ACHN (cell line): ENCODE measurements at places on chromosomes 6 and 20.
A peak's percentile ranks its signal among the peaks of the same experiment; 100 is the strongest.

- peak; percentile 93 for DNase-seq
Observed at GRCh38 chr20:43584448-43585136, 6.1 kb upstream of the IFT52 start.

DNA sequence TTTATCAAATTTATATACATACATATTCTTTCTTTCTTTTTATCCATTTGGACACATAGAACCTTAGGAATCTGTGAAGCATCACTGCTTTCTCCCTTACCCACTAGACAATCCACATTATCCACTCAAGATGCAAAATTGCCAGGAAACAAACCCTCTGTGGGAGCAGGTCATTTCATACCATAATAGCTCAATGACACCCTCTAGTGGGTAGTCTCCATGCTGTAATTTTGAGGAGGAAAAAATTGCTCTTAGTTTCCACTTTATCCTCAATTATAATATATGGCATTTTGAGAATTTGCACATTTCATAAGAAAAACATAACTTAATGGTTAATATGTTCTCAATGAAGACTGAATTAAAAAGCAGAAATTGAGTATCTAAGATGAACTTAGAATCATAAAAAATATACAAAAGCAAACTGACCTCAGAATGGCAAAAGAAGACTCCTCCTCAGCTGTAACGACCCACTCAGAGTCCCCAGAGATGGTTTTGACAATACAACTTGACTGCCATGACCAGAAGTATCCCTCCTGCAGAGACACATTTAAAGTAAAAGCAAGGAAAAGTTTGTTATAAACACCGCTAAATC lies 164.1 kb downstream of the FRK start:
- peak; percentile 38 for DNase-seq

GRCh38 chr6:143766185-143766553 lies 77.0 kb upstream of the LTV1 start:
- no peak for DNase-seq

GRCh38 chr6:47674673-47675072 lies 23.7 kb upstream of the ADGRF4 start:
- no peak for DNase-seq

DNA sequence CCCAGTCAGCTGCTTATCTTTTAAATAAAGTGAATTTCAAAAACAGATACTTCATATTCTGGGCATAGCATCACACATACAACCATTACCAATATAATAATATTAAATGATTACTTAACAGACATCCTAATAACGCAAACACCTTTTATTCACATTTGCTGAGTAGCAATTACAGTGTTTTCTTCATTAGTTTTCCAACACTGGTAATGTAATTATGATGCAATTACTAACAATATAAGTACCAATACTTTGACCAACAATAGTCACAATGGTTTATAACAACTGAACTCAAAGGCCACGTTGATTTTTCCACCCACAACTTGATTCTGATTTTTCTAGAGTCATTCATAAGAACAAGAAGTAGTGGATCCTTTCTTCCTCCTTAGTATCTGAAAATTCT lies 104.1 kb downstream of the MYB start:
- no peak for DNase-seq

- DNase-seq, result no peak
Observed at GRCh38 chr6:104599821-104600638, 259.7 kb downstream of the HACE1 start.

- no peak for DNase-seq
Observed at GRCh38 chr20:41375846-41376245, 9.2 kb upstream of the EMILIN3 start.

- DNase-seq, result no peak
Observed at GRCh38 chr20:23540624-23541023, 27.7 kb downstream of the CST9L start.

- DNase-seq, result peak; percentile 79
Observed at GRCh38 chr6:113879186-113880096, 22.3 kb downstream of the MARCKS start.

GRCh38 chr6:21049572-21049971 lies 515.3 kb downstream of the CDKAL1 start:
- DNase-seq, result no peak

DNA sequence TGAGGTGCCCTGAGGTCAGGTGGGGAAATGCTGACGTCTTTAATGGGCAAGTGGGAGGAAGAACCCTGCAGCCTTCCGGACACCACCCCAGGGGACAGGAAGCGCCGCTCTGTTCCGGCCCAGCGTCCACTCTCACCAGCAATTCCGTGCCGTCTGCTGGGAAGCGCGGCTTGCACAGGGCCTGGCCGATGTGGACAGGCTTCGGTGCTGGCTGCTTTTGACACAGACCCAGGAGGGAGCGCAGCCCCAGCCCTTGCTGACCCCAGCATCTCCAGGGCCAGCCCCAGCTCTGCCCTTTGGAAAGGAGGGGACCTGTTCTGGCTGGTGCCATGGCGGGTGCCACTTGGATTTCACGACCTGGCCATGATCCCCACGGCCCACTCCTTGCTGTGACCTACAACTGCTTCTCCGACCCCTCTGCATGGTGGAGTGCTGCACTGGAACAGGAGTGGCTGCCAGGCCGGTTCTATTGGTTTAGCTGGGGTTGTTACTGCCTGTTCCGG lies 123.2 kb downstream of the DLL1 start:
- no peak for DNase-seq

GRCh38 chr20:62601172-62601571 lies 41.1 kb upstream of the SLCO4A1 start:
- no peak for DNase-seq

- DNase-seq, result no peak
Observed at GRCh38 chr20:36162272-36162966, 7.9 kb downstream of the EPB41L1 start.

DNA sequence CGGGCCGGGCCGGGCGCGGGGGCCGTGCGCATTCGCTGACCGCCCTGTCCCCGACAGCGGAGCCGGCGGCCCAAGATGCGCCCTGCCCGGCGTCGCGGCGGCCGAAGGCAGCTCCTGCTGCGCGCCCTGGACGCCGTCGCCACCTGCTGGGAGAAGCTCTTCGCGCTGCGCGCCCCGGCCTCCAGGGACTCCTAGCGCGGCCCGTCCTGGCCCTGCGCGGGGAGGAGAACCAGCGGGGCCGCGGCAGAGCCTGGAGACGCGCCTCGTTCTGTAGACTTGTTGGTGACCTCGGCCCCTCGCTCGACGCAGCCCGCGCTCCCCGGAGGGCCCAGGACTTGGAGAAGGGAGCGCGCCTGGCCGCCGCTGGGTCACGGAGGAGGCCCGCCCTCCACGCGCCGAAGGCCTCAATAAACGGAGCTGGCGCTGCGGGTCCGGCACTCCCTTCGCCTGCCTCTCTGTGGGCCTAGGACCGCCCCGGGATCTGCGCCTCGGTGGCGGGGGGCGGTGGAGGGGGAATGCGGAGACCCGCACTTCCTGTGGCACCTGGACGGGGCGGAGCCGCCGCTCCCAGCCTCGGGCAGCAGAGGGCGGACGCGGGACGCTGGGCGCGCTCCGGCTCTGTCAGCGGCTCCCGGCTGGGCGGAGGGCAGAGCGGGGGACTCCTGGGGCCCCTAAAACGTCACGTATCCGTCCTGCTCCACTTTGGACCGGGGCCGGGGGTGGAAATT lies 2.7 kb downstream of the C20orf204 start:
- DNase-seq, result peak; percentile 75

DNA sequence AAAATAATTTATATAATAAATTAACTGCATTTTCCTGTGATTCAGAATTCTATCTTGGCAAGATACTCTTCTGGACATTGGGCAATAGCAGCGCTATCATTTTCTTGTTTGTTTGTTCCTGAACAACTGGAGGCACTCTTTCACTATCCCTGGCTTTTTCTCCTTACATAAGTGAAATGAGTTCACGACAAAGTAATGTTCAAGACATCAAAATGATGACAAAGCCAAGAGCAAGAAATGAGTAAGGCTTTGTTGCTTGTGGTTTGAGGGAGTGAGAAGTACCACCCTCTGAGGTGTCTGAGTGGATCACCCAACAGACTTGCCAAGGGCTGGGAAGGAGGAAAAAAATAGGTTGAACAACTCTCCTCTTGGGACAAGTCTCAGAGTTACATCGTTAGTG lies 466.6 kb upstream of the JAG1 start:
- DNase-seq, result no peak

- no peak for DNase-seq
Observed at GRCh38 chr20:14069796-14070195, 74.5 kb downstream of the MACROD2 start.

DNA sequence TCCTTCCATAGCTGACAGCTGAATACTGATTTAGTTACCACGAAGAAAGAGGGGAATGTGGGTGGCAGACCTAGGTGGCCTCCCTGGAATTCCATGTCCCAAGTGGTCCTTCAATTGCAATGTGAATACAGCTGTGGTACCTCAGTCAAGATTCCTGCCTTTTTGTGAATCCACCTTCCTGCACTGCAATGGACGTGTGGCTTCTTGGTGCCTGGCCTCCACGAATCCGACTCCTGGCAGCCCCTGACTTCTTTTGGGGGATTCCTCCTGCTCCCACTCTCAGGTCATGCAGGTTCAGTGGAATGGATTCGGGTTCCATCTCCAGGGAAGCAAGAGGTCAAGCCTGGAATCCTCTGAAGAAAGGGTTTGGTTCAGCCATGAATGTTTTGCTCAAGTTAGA lies 117.8 kb downstream of the DACT2 start:
- no peak for DNase-seq

- DNase-seq, result no peak
Observed at GRCh38 chr20:47691625-47692024, 93.7 kb downstream of the SULF2 start.

GRCh38 chr6:128233531-128233930 lies 286.9 kb downstream of the PTPRK start:
- DNase-seq, result no peak

DNA sequence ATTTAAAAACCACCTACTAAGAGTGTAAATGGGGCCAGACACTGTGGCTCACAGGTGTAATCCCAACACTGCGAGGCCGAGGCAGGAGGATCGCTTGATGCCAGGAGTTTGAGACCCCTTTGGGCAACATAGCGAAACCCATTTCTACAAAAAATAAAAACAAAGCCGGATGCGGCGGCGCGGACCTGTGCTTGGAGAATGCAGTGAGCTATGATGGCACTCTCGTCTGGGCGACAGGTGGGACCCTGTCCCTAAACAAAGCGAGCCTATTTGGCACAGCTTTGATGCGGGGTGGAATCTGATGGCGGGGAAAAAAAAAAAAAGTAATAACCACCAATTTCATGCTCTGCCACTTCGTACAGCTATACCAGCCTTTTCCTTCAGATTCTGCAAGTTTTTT lies 1.1 kb downstream of the TCP1 start:
- DNase-seq, result no peak

GRCh38 chr20:6780433-6781190 lies 13.1 kb downstream of the BMP2 start:
- DNase-seq, result no peak

GRCh38 chr6:132530293-132530974 lies 7.6 kb upstream of the TAAR9 start:
- peak; percentile 53 for DNase-seq

DNA sequence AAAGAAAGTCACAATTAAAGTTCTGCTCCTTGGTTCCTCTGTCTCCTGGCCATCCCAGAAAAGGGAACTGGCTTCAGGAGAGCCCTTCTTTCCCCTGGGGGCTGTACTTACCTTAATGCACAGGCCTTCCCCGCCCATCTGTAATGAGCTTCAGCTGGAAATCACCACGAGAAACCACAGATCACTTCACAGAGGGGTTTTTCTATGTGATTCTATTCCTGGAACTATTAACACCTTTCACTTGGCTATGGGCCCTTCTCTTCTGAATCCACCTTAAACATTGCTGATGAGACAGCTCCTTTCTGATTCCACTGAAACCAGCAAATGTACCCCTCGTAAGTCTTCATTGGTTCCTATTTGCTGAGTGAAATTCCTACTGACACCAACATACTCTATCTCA lies 80.7 kb downstream of the FOXF2 start:
- no peak for DNase-seq

DNA sequence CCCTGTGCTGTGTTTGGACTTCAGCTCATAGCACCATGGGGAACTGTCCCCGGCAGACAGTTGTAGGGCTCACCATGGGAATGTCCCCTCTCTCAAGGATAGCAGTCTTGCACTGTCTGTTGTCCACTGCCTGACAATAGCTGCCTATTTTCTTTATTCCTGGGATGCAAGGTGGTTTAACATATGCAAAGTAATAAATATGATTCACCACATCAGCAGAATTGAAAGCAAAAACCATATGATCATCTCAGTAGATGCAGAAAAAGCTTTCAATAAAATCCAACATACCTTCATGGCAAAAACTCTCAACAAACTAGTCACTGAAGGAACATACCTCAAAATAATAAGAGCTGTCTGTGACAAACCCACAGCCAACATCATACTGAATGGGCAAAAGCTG lies 13.5 kb upstream of the LRP11 start:
- no peak for DNase-seq

GRCh38 chr20:57106030-57106682 lies 160.3 kb downstream of the BMP7 start:
- DNase-seq, result no peak

DNA sequence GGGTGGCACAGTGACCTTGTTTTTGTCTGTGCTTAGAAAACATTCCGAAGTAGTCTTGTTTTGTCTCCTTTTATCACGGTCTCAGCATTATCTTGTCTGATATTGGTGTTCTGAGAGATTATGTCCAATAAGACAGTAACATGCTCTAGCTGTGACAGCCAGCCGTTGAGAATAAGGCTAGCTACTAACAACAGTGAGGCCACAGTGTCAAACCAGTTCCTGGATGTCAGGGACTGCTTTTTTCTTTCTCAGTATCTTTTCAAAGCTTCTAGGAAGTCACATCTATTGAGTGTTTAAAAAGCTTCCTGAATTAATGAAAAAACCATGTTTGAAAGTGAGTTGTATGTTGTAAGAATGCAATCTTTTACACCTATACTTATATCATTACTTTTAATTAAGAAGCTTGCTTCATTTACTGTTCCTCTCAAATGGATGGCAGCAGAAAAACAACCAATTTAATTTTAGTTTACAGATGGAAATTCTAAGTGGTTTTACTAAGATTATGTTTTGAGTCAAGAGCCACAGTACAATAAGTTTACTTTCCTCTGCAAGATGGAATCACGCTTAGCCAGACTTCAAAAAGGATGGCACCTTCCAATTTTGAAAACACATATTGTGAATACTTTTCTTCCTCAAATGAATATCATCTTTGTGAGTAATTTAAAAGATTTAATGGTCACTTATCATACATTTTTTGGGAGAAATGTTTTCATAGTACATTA lies 53.1 kb downstream of the MAP3K7 start:
- no peak for DNase-seq
